ENCODE measurements at places on chromosomes 5 and 9. TPM values are rescaled to one million over a fixed set of nuclear protein-coding genes. Genes with fewer than 3 reads are reported as not detected.

DNA sequence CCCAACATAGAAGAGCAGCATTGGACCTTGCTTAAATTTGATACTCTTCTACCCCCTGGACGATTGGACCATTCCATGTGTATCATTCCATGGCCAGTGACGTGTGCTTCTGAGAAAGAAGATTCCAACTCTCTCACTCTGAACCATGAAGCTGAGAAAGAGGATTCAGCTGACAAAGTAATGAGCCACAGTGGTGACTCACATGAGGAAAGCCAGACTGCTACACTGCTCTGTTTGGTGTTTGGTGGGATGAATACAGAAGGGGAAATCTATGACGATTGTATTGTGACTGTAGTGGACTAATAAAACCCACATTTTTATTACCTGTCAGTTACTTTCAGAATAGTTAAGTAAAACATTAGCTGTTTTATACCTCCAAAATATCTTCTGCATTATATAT is 7.5 kb downstream of the HSPA5 start:
- DNase-seq = no peak
- H3K27me3 ChIP-seq = no peaks in the 10 kb centered on the region
- no peak overlapping the region for H3K4me3 ChIP-seq

The TMEM215 gene
- total RNA-seq = not detected

GRCh38 chr5:82298668-82299067 is 20.5 kb upstream of the RPS23 start:
- no peak overlapping the region for H3K4me3 ChIP-seq
- DNase-seq = no peak
- H3K27ac ChIP-seq = peak overlapping the region; percentile 19
- H3K4me1 ChIP-seq = no peaks in the 10 kb centered on the region

- no peaks in the 10 kb centered on the region for H3K36me3 ChIP-seq
- H3K27me3 ChIP-seq = peaks cover 5% of the 10 kb centered on the region
- H3K27ac ChIP-seq = peak overlapping the region; percentile 14
- no peak for DNase-seq
Observed at GRCh38 chr9:38066914-38067858, 1.8 kb downstream of the SHB start.

DNA sequence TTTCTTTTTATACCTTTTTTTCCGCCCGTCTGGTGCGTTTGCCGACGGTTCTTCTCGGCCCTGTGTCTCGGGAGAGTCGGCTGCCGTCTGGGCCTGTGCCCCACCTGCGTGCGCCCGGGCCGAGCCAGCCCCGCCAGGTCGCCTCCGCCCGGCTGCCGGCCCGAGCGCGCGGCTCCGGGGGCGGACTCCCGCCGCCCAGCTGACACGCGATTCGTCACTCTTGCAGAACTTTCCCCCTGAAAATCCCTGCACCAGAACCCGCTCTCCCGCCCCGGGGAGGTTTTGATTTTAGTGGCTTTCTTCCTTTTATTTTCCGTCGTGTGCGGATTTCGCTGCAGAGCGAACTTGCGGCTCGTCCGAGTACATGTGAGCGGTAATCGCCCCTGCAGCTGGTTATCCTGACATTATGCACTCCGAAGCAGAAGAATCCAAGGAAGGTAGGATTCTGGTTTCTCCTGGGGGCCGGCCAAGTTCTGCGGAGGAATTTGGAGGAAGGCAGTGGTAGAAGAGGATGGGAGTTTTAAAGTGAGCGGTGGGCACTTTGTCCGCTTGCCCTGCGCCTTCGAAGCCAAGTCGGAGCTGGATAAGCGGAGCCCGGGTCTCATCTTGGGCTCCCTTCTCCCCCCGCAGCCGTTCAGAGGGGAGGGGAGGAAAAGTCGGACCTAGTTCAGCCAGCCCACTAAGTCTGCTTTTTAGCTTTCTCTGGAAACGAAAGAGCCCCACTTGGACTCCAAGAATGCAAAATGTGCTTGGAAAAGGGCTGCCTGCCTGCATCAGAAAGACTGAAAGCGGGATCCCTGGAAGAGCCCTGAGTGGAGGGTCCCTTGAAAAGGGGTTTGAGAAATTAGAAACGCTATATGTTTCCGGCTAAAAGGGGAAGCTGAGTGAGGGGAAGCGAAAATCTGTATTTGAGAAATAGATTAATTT is at the start of gene TNFAIP8:
Gene TNFAIP8 (plus strand): TSS at position 335 of the 927 bp plus-strand sequence. CDS start 72 bp downstream, at position 407.
- H3K27me3 ChIP-seq = no peaks in the 10 kb centered on the region
- peaks cover 2% of the 10 kb centered on the region for H3K36me3 ChIP-seq

GRCh38 chr9:98173181-98173580 is 19.3 kb downstream of the CORO2A start:
- H3K4me1 ChIP-seq = peaks cover 33% of the 10 kb centered on the region
- no peak overlapping the region for H3K4me3 ChIP-seq
- no peaks in the 10 kb centered on the region for H3K27me3 ChIP-seq
- no peak for DNase-seq
- peaks cover 2% of the 10 kb centered on the region for H3K36me3 ChIP-seq

- H3K4me1 ChIP-seq = peaks cover 8% of the 10 kb centered on the region
- peaks cover 2% of the 10 kb centered on the region for H3K36me3 ChIP-seq
- H3K4me3 ChIP-seq = no peak overlapping the region
- H3K27me3 ChIP-seq = no peaks in the 10 kb centered on the region
Observed at GRCh38 chr5:37417347-37417746, 38.2 kb downstream of the WDR70 start.

- DNase-seq = no peak
- H3K27me3 ChIP-seq = no peaks in the 10 kb centered on the region
- H3K4me1 ChIP-seq = no peaks in the 10 kb centered on the region
- H3K27ac ChIP-seq = no peak overlapping the region
Observed at GRCh38 chr5:85049020-85049419, 664.3 kb upstream of the EDIL3 start.

The PCDHB2 gene
- total RNA-seq = 0.25 TPM

The SLC34A1 gene
- total RNA-seq = 0.31 TPM

- no peak overlapping the region for H3K27ac ChIP-seq
- peaks cover 10% of the 10 kb centered on the region for H3K27me3 ChIP-seq
- no peak for DNase-seq
- H3K36me3 ChIP-seq = no peaks in the 10 kb centered on the region
- H3K4me1 ChIP-seq = no peaks in the 10 kb centered on the region
- H3K4me3 ChIP-seq = no peak overlapping the region
Observed at GRCh38 chr9:135611142-135611874, 28.0 kb downstream of the GLT6D1 start.

The NUTM2G gene
- not detected for total RNA-seq

The PCDHA5 gene
- total RNA-seq = not detected

The B4GALT7 gene
- total RNA-seq = 27.3 TPM

The WDR38 gene
- total RNA-seq = not detected

DNA sequence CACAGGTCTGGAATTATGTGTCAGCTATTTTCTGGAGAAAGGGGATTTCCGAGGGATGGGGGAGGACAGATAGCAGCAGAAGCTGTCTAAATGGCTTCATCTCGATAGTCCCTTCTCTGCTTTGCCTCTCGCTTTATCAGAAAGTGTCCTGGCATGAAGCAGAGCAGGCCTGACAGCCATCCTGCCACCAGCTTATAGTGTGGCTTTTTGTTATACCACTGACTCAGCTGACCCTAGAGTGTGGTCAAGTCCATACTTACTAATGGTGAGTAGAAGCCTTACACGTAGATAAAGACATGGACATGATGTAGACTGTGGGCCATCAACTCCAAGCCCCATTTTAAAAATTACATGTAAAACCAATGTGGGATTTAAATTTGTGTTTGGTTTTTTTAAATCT is 50.0 kb downstream of the RCL1 start:
- no peak overlapping the region for H3K27ac ChIP-seq
- peaks cover 27% of the 10 kb centered on the region for H3K4me1 ChIP-seq
- DNase-seq = no peak

DNA sequence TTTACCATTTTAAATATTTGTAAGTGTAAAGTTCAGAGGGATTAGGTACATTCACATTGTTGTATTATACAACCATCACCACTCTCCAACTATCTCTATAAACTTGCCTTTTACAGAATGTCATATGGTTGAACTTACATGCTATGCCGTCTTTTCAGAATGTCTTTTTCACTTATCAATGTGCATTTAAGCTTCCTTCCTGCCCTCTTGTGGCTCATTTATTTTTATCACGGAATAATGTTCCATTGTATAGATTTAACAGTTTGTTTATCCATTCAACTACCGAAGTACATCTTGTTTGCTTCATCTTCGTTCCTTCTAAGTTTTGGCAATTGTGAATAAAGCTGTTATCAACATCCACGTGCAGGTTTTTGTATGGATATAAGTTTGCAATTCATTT is 133.3 kb upstream of the C6 start:
- no peaks in the 10 kb centered on the region for H3K4me1 ChIP-seq
- no peaks in the 10 kb centered on the region for H3K36me3 ChIP-seq
- H3K27ac ChIP-seq = no peak overlapping the region
- no peak for DNase-seq
- no peaks in the 10 kb centered on the region for H3K27me3 ChIP-seq

The NDST1 gene
- total RNA-seq = 2.2 TPM

- no peaks in the 10 kb centered on the region for H3K36me3 ChIP-seq
- no peaks in the 10 kb centered on the region for H3K27me3 ChIP-seq
- H3K4me3 ChIP-seq = no peak overlapping the region
- DNase-seq = no peak
- no peak overlapping the region for H3K27ac ChIP-seq
Observed at GRCh38 chr9:131312822-131313770, 23.6 kb downstream of the PLPP7 start.

The SLIT3 gene
- not detected for total RNA-seq

DNA sequence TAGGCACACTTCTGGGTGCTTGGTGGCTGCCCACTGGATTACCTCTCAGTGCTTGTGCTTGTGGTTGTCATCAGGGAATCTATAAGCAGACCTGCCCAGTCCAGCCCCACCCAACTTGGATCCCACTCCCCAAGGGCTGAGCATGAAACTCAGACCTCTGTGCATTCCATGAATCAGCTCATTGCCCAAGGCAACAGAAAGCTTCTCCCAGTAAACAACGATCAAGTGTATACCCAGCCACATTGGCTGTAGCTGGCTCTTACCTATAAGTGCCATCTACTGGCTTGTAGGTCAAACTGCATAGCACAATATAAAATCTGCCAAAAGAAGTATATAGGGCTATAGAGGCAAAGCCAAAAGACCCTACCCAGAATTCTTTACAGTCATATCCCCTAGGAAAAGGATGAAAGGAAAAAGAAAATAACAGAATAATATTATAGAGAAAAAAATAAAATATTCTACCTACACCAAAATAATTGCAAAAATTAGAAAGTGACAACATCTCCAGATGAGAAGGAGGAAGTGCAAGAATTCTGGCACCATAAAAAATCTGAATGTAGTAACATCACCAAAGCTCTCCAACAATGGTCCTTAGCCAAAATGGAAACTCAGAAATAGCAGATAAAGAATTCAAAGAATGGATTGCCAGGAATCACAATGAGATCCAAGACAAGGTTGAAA is 321.0 kb upstream of the TRPC7 start:
- no peaks in the 10 kb centered on the region for H3K4me1 ChIP-seq
- no peak overlapping the region for H3K27ac ChIP-seq
- no peak overlapping the region for H3K4me3 ChIP-seq

The GNE gene
- 13.3 TPM for total RNA-seq

DNA sequence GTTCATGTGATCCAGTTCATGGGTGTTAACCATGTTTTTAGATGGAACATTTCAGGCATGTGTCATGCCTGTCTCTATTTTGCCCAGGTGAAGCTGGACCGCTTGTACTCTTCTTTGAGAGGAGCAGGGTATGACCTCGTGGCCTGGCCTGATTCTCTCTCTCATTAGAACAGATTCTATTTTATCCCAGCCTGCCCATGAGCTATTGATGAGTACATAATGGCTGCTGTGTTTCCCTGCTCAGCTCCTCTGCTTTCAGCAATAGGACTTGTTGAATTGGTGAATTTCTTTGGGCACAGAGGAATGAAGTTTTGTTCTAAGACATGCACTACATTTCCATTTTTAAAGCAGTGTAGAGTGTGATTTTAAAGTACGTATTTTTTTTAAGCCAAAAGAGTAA is 86.2 kb downstream of the HACD4 start:
- DNase-seq = no peak
- H3K27ac ChIP-seq = no peak overlapping the region
- no peak overlapping the region for H3K4me3 ChIP-seq
- H3K36me3 ChIP-seq = peaks cover 5% of the 10 kb centered on the region

DNA sequence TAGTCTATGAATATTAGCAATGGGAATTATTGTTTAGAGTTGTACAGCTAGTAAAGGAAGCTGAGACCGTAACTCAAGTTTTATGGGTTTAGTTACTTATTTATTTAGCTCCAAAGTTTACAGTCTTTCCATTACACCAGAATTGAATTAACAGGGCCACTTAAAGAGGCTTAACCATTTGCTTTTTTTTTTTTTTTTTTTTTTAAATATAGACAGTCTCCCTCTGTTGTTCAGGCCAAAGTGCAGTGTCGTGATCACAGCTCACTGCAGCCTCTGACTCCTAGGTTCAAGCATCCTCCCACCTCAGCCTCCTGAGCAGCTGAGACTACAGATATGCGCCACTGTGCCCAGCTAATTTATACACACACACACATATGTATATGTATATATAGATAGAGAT is 1.4 kb upstream of the TTC1 start:
- H3K27ac ChIP-seq = no peak overlapping the region
- H3K4me3 ChIP-seq = no peak overlapping the region
- peaks cover 26% of the 10 kb centered on the region for H3K4me1 ChIP-seq

The EQTN gene
- not detected for total RNA-seq

DNA sequence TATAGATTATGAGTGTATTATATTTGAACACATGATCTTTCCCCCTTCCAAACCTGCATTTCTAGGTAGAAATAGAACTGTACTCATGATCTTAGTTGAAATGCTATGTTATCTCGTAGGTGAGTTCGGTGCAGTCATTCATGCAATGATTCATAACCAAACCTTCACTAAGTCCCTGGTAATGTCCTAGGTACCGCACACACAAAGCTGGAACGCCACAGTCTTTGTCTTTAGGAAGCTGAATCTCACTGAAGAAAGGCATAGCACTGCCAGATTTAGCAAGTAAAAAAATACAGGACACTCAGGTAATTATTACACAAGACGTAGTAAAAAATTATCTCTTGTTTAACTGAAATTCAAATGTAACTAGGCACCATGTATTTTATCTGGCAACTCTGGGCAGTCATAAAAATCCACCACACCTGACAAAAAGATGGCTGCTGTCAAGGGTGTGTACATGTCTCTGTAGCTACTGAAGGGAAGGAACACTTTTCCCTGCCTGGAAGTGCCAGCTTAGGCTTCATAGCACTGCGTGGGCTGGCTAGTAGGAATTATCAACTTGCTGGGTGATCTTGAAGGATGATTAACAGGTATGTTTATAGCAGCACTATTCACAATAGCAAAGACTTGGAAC is 28.0 kb upstream of the TXN start:
- H3K36me3 ChIP-seq = peaks cover 2% of the 10 kb centered on the region
- peaks cover 37% of the 10 kb centered on the region for H3K27me3 ChIP-seq
- H3K4me3 ChIP-seq = no peak overlapping the region
- no peak overlapping the region for H3K27ac ChIP-seq

GRCh38 chr9:3238236-3238635 is 287.6 kb downstream of the RFX3 start:
- H3K36me3 ChIP-seq = peaks cover 8% of the 10 kb centered on the region
- no peak for DNase-seq
- H3K4me3 ChIP-seq = no peak overlapping the region
- H3K4me1 ChIP-seq = peaks cover 4% of the 10 kb centered on the region

GRCh38 chr9:37968228-37968701 is 64.3 kb upstream of the SLC25A51 start:
- peaks cover 5% of the 10 kb centered on the region for H3K27me3 ChIP-seq
- DNase-seq = no peak
- H3K4me1 ChIP-seq = no peaks in the 10 kb centered on the region
